ENCODE measurements at places on chromosomes 1 and 21. TPM values are rescaled to one million over a fixed set of nuclear protein-coding genes. Genes with fewer than 3 reads are reported as not detected.

GRCh38 chr21:15614766-15615165 is 115.0 kb upstream of the USP25 start:
- DNase-seq: no peak

DNA sequence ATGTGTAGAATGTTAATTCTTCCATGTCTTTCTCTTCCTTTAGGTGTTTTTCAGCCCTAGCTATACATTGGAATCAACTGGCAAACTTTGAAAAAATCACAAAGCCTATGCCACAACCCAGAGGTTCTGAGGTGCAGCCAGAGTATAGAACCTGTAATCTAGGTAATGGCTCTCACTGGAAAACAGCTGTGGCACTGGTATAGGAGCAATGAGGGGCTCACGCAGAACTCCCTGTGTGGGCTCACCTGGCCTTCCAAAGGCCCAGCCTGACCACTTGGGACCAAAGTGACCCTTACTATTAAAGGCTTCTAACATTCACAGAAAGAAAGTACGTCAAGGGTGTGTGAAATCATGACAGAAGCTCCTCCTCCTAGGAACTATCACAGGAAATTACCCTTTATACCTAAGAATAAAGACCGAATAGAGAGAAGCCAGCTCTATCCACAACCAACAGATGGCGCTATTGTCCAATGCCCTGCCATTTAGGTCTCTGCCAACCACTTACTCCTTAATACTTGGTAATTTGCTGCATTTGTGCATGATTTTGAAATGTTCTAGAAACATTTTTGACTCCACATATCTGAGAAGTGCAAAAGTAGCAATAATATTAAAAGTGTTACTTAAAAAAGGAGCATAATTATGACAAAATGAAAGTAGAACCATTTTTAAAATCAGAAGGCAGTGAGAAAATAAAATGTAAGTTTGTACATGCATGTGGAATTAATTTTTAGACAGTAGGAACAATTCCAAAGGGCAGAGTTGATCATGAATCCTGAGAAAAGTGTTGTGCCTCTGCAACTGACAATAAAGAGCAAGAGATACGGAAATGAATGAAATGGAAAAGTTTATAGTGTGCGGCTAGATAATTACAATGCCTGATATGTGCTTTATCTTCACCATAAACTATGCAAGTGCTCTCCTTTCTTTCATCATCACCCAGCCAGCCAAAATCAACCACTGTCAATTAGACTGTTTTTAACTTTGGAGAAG is 93.1 kb upstream of the HAO2 start:
- no peak for DNase-seq

DNA sequence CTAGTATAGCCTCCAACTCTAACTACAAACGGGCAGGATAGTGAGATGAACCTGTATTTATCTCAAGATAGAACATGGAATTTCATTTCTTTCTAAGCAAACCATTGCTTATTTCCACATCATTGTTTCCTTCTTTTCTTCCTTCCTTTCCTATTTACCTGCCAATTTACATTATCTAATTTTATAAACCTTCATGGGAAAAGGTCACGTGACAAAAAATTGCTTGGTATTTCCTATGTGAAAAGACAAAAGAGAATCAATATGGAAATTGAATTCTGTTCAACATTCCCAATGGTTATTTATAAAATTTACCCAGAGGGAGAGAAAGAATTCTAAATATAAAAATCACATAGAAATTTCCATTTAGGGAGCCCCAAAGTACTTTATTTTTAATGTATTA is 22.4 kb upstream of the RBM15 start:
- DNase-seq: no peak

DNA sequence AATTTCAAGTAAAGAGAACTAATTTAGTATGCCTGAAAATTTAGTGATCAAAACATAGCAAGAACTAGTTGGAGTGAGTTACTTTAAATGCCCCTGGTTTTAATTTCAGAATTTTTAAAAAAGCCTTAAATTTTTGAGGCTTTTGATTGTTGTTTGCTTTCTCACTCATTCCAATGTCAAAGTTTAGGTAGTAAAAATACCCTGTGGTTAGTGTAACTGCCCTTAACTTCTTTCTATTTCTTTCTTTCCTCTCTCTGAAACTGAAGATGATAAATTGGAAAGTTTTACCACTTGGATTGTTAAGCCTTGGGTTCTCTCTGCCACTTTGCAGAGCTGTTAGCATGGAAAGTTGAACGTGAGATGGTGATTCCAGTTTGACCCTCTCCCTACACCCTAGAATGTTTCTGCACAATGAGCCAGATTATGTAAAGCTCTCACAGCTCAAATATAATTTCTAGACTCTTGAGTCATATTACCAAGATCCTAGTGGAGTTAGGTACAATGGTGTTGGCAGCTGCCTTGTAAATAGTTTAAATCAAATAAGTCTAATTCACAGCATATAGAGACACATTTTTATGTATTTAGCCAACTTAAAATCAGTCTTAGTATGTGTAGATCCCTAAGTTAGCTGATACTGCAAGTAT is 192.4 kb upstream of the SGIP1 start:
- DNase-seq: no peak

Gene HEYL
- polyA plus RNA-seq: 56.8 TPM

Gene FMO1
- polyA plus RNA-seq: 7.0 TPM

Gene LCE2C
- polyA plus RNA-seq: not detected

Gene SIM2
- polyA plus RNA-seq: 19.9 TPM

Gene PLPPR5
- 1.7 TPM for polyA plus RNA-seq

Gene MAB21L3
- not detected for polyA plus RNA-seq

Gene EXTL1
- polyA plus RNA-seq: 4.2 TPM

All from hindlimb muscle (tissue), 1 donor.